ENCODE measurements at places on chromosomes 5 and 9. TPM values are rescaled to one million over a fixed set of nuclear protein-coding genes. Genes with fewer than 3 reads are reported as not detected.

DNA sequence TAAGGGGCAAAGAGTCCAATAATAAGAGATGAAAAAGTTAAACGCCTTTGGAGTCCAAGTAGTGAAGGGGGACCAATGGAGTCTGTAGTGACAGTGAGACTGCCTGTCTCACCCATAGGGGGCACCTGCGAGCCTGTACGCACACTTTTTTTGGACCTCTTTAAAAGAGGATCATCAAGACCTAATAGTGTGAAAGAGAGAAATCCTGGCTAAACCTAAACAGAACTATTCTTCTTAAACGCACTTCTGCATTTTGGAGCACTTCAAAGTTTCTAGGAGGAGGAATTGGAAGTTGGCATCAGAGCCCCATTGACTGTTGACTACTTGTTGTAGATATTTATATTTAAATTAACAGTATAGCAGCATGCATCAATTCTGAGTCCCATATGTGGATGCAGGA is 636.1 kb upstream of the KLF4 start:
- H3K27me3 ChIP-seq: no peaks in the 10 kb centered on the region
- no peaks in the 10 kb centered on the region for H3K4me1 ChIP-seq

GRCh38 chr5:29017501-29017900 is 1979.1 kb upstream of the CDH9 start:
- no peak overlapping the region for H3K4me3 ChIP-seq
- no peaks in the 10 kb centered on the region for H3K36me3 ChIP-seq
- DNase-seq: no peak

- H3K27me3 ChIP-seq: no peaks in the 10 kb centered on the region
- no peak overlapping the region for H3K27ac ChIP-seq
- no peak for DNase-seq
- no peak overlapping the region for H3K4me3 ChIP-seq
Measured at GRCh38 chr5:67921004-67921601, 294.5 kb upstream of the PIK3R1 start.

- H3K27me3 ChIP-seq: no peaks in the 10 kb centered on the region
- no peak overlapping the region for H3K27ac ChIP-seq
- no peaks in the 10 kb centered on the region for H3K4me1 ChIP-seq
- H3K4me3 ChIP-seq: no peak overlapping the region
- no peaks in the 10 kb centered on the region for H3K36me3 ChIP-seq
Measured at GRCh38 chr9:89505911-89506310, 8.0 kb upstream of the SEMA4D start.

- H3K27ac ChIP-seq: no peak overlapping the region
- no peaks in the 10 kb centered on the region for H3K36me3 ChIP-seq
- no peak for DNase-seq
- H3K4me1 ChIP-seq: no peaks in the 10 kb centered on the region
- no peaks in the 10 kb centered on the region for H3K27me3 ChIP-seq
Measured at GRCh38 chr5:104111632-104112031, 549.0 kb upstream of the NUDT12 start.

GRCh38 chr5:87243161-87243844 is 24.4 kb upstream of the RASA1 start:
- no peaks in the 10 kb centered on the region for H3K36me3 ChIP-seq
- H3K4me1 ChIP-seq: no peaks in the 10 kb centered on the region
- no peaks in the 10 kb centered on the region for H3K27me3 ChIP-seq
- no peak for DNase-seq

GRCh38 chr5:73826301-73827105 is 200.5 kb downstream of the ARHGEF28 start:
- H3K36me3 ChIP-seq: no peaks in the 10 kb centered on the region
- peak; percentile 67 for DNase-seq
- peak overlapping the region; percentile 59 for H3K27ac ChIP-seq
- H3K4me3 ChIP-seq: no peak overlapping the region

GRCh38 chr5:178201927-178202235 is 2.5 kb upstream of the HNRNPAB start:
- H3K4me3 ChIP-seq: no peak overlapping the region
- no peaks in the 10 kb centered on the region for H3K27me3 ChIP-seq
- peaks cover 8% of the 10 kb centered on the region for H3K36me3 ChIP-seq
- H3K27ac ChIP-seq: no peak overlapping the region
- H3K4me1 ChIP-seq: peaks cover 15% of the 10 kb centered on the region

The TERT gene
- total RNA-seq: not detected

DNA sequence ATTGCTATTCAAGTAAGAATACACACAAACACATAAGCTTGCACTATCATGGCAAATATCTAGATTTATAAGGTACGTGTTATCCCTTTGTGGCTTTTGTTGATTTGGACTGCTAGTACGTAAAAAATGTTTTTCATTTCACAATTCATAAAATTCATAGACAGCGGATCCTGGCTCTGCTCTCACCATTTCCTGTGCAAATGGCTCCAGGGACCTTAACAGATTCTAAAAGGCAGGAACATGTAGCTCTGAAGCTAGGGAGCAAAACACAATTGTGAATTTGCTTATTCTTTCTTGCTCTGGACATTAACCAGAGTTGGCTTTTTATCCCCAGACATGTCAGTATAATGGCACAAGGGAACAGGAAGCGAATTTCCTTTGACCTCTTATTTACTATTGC is 1019.9 kb upstream of the WWC1 start:
- DNase-seq: no peak
- no peak overlapping the region for H3K4me3 ChIP-seq
- no peaks in the 10 kb centered on the region for H3K36me3 ChIP-seq
- H3K27me3 ChIP-seq: no peaks in the 10 kb centered on the region
- no peaks in the 10 kb centered on the region for H3K4me1 ChIP-seq
- H3K27ac ChIP-seq: no peak overlapping the region

DNA sequence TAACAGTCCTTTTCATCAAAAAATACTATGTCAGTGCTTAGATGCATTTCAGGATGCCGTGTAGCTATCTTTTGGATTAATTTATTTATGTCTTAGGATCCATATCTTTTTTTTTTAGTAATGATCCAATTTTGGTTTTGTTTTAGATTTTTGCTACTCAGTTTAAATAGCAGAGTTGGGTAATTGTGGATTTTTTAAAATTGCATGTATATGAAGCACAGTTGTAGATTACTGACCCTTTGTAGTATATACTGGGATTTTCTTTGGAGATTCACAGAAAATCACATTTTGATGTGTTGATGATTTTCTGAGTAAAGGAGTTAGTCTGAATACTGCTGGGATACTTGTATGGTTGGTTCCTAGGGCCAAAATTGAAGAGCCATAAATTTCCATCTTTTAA is 111.8 kb downstream of the NIPBL start:
- no peak overlapping the region for H3K4me3 ChIP-seq
- no peak overlapping the region for H3K27ac ChIP-seq
- DNase-seq: no peak
- no peaks in the 10 kb centered on the region for H3K4me1 ChIP-seq
- peaks cover 15% of the 10 kb centered on the region for H3K36me3 ChIP-seq
- H3K27me3 ChIP-seq: no peaks in the 10 kb centered on the region

The PPIC gene
- 39.5 TPM for total RNA-seq

The GRXCR2 gene
- total RNA-seq: not detected

The LEAP2 gene
- total RNA-seq: 1.7 TPM

The SH3TC2 gene
- total RNA-seq: 0.92 TPM

GRCh38 chr5:179415291-179416060 is 70.2 kb upstream of the ADAMTS2 start:
- H3K27ac ChIP-seq: no peak overlapping the region
- H3K36me3 ChIP-seq: no peaks in the 10 kb centered on the region
- H3K4me3 ChIP-seq: no peak overlapping the region
- H3K27me3 ChIP-seq: peaks cover 15% of the 10 kb centered on the region
- no peak for DNase-seq
- no peaks in the 10 kb centered on the region for H3K4me1 ChIP-seq

The OBP2B gene
- not detected for total RNA-seq

GRCh38 chr5:149069711-149070110 is 6.8 kb upstream of the SH3TC2 start:
- H3K4me1 ChIP-seq: no peaks in the 10 kb centered on the region
- no peak overlapping the region for H3K4me3 ChIP-seq
- no peaks in the 10 kb centered on the region for H3K36me3 ChIP-seq
- no peak overlapping the region for H3K27ac ChIP-seq
- no peak for DNase-seq

DNA sequence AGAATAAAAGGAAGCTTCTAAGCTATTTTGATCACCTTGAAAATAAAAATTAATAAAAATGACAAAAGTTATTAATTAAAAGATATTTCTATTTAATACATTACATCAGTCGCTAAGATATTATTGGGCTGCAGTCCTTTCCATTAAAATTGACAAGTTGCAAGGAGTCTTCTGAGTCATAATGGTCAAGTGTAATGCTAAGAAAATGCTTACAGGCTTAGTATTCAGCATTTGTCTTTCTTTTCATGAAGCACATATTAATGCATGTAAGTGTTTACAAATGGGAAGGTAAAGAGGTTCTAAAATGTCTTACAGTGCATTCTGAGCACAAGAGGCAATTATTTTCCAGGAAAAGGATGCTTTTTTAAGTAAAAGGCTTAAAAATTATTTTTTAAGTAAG is 17.3 kb downstream of the SPINK9 start:
- H3K4me1 ChIP-seq: no peaks in the 10 kb centered on the region
- H3K36me3 ChIP-seq: no peaks in the 10 kb centered on the region
- DNase-seq: no peak
- H3K4me3 ChIP-seq: no peak overlapping the region
- no peaks in the 10 kb centered on the region for H3K27me3 ChIP-seq

DNA sequence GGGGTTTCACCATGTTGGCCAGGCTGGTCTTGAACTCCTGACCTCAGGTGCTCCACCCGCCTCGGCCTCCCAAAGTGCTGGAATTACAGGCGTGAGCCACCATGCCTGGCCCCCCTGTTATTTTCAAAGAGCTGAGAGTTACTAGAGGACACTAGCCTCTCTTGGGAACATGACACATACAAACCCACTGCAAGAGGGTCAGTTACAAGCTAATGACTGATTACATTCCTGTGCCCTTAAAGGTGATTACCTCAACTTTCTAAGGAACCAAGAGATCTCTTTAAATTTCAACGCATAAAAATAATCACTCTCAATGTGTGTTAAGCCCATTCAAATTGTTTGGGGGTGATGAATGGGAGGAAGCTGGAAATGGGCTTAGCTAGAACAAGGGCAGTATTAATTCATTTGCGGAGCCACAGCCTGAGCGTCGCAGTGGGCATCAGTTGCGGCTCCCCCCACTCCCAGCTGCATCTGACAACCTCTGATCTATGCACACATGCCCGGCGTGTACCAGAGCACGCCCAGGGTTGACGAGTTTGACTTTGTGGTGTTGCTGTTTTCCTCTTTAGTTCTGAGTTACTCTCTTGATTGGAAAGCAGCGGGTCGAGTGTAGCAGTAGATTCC is 146.9 kb downstream of the GOLPH3 start:
- H3K36me3 ChIP-seq: no peaks in the 10 kb centered on the region
- no peaks in the 10 kb centered on the region for H3K27me3 ChIP-seq
- H3K4me3 ChIP-seq: peak overlapping the region; percentile 4
- no peak for DNase-seq
- H3K27ac ChIP-seq: peak overlapping the region; percentile 18
- peaks cover 30% of the 10 kb centered on the region for H3K4me1 ChIP-seq

- H3K4me1 ChIP-seq: peaks cover 7% of the 10 kb centered on the region
- H3K36me3 ChIP-seq: peaks cover 7% of the 10 kb centered on the region
- no peak overlapping the region for H3K27ac ChIP-seq
- no peaks in the 10 kb centered on the region for H3K27me3 ChIP-seq
- no peak overlapping the region for H3K4me3 ChIP-seq
- no peak for DNase-seq
Measured at GRCh38 chr9:36426945-36427344, 26.9 kb upstream of the RNF38 start.

GRCh38 chr5:213803-214395 is 4.1 kb downstream of the CCDC127 start:
- peaks cover 5% of the 10 kb centered on the region for H3K36me3 ChIP-seq
- H3K27me3 ChIP-seq: no peaks in the 10 kb centered on the region
- no peak overlapping the region for H3K27ac ChIP-seq
- H3K4me3 ChIP-seq: no peak overlapping the region

The TMEM232 gene
- 11.4 TPM for total RNA-seq

The GHR gene
- total RNA-seq: 5.2 TPM

DNA sequence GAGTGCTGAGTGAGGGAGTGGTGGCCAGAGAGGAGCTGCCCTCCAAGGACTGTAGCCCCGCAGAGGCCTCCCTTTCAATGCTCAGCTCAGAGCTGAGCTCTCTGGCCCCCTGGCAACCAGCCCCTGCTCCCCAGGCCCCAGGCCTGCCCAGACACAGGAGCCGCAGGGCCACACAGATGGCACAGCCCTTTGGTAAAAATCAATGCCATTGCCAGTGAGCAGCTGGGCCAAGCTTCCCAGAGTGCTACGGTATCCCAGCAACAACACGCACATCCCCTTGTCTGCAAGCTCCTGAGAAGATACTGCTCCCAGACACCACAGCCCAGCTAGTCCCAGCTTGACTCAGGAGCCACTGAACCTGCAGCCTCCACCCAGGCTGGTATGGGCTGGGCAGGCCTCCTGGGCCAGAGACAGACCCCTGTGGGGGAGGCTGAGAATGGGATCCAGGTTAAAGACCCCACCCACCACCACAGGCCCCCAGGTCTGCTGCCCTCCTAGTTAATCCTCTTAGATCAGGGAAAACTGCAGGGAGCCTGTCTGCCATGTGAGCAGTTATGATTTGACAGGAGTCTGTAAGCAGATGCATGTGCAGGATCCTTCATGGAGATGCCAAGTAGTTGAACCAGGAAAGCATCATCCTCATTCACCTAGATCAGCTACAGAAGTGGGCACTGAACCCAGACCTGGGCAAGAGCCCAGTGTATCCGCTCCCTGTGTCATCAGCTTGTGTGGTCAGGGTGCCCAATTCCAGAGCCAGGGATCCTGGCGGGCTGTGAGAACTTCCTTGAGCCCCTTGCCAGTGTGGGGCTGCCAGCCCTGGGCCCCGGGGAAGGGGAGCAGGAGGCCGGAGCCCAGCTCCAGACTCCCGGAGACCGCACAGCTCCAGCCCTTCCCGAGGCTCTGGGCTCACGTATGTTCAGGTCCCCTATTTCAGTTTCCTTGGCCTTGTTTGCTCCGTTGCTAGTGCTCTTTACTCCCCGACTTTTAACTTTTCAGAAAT is 26.7 kb upstream of the ADAMTS2 start:
- DNase-seq: no peak
- no peaks in the 10 kb centered on the region for H3K36me3 ChIP-seq
- H3K27ac ChIP-seq: no peak overlapping the region

DNA sequence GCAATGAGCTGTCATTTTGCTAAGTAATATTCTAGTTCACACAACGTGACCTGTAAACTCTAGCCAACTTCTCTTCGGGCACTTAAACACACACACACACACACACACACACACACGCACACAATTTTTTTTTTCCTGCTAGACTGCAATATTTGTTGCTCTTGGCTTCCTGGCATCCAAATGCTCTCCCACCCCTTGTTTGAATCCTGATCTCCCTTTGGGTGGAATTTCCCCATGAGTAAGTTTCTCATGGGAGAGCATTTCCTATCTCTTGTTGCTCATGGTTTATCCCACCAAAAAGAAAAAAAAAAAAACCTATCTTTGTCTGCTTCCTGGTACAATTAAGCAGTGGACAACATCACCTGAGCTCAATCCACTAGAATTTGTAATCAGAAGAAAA is 54.7 kb upstream of the TSLP start:
- H3K4me3 ChIP-seq: no peak overlapping the region
- H3K27ac ChIP-seq: no peak overlapping the region
- no peaks in the 10 kb centered on the region for H3K36me3 ChIP-seq
- no peaks in the 10 kb centered on the region for H3K27me3 ChIP-seq
- DNase-seq: no peak
- H3K4me1 ChIP-seq: no peaks in the 10 kb centered on the region

GRCh38 chr9:92265154-92265553 is 28.3 kb downstream of the IARS1 start:
- no peaks in the 10 kb centered on the region for H3K27me3 ChIP-seq
- no peak overlapping the region for H3K27ac ChIP-seq
- peaks cover 100% of the 10 kb centered on the region for H3K36me3 ChIP-seq
- no peak overlapping the region for H3K4me3 ChIP-seq
- DNase-seq: no peak

- no peak for DNase-seq
- no peaks in the 10 kb centered on the region for H3K36me3 ChIP-seq
- no peak overlapping the region for H3K27ac ChIP-seq
- H3K4me1 ChIP-seq: no peaks in the 10 kb centered on the region
Measured at GRCh38 chr5:73591102-73591695, 25.7 kb downstream of the UTP15 start.
